Esophagus muscularis mucosa (tissue), 4 donors: ENCODE measurements at places on chromosomes 7 and 10. TPM values are rescaled to one million over a fixed set of nuclear protein-coding genes. Genes with fewer than 3 reads are reported as not detected.

DNA sequence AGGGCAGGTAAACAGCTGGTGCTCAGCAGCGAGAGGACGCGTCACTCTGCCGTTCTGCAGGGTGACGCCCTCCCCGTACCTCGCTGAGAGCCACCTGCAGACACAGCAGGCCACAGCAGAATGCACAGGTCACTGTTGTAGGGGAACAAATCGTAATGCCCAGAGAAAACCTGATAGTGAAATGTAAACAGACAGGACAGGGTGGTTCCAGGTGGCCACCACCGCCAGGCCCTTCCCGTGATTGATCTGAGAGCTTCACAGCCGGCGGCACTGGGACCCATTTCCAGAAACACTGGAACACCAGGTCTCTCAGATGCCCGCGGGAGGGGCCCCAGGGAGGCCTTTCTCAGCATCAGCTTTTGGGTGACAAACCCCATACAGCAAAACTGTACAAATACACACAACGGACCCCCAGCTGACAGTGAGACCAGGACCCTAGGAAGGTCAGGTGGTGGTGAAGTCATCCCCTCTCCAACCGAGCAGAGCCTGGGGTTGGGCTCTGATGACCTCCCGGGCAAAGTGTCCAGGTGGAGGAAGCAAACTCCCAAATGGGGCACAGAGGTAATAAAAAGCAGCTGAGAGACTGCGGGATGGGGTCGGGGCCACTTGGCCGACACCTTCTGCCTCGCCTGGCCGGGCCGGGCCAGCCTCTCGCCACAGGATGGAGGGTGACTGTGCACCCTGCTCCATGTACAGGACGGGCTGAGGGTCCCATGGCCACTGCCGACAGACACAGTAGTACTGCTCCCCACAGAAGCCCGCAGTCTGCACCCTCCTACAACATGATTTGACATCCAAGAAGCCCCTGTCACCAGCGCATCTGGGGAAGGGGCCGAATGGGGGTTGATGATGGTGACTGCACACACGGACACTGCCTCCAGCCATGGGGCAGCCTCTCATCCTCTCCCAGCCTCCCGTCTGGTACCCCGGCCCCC is 4.6 kb downstream of the BHLHA15 start:
- H3K4me1 ChIP-seq: peaks cover 12% of the 10 kb centered on the region
- no peak overlapping the region for H3K4me3 ChIP-seq
- no peak overlapping the region for H3K27ac ChIP-seq
- no peak for DNase-seq

- DNase-seq: no peak
- no peak overlapping the region for H3K27ac ChIP-seq
- H3K27me3 ChIP-seq: no peaks in the 10 kb centered on the region
- no peaks in the 10 kb centered on the region for H3K36me3 ChIP-seq
Measured at GRCh38 chr10:30701451-30702173, 72.1 kb upstream of the LYZL2 start.

CPED1 gene
- 81.8 TPM for total RNA-seq

TRIL gene
- 1.3 TPM for total RNA-seq
